Skin of body (tissue), 3 donors: ENCODE measurements at places on chromosomes 5 and 9.
A peak's percentile ranks its signal among the peaks of the same experiment; 100 is the strongest.

- no peak for DNase-seq
Measured at GRCh38 chr5:93582167-93582462, 907 bp upstream of the NR2F1 start.

- DNase-seq, result peak; percentile 28
Measured at GRCh38 chr9:18543406-18544192, 69.6 kb downstream of the ADAMTSL1 start.

- DNase-seq, result no peak
Measured at GRCh38 chr5:10700516-10700915, 60.5 kb downstream of the DAP start.

- DNase-seq, result no peak
Measured at GRCh38 chr5:161411156-161411555, 135.4 kb downstream of the GABRB2 start.

DNA sequence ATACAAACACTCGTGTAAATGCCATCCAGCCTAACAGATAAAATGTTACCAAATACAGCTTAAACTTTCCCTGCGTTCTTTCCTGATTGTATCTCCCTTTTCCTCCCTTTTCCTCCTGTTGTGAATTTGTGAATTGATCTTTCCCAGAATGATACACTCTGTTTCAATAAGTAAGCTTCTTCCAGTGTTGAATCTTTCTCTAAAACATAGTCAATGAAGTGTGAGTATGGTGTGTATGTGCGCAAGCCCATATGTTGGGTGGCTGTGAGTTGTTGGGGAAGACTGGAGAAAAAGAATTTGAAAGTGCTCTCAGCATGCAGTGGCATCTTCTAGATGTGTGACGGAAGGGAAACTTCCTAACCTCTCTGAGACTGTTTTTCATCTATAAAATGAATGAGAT, 143.1 kb upstream of the KLF4 start:
- DNase-seq, result peak; percentile 27

GRCh38 chr9:33510262-33511183, 13.5 kb upstream of the ANKRD18B start:
- peak; percentile 82 for DNase-seq

- DNase-seq, result peak; percentile 58
Measured at GRCh38 chr5:115686051-115686737, 60.4 kb upstream of the TMED7 start.

- DNase-seq, result no peak
Measured at GRCh38 chr5:44565360-44565759, 176.1 kb upstream of the FGF10 start.

- DNase-seq, result no peak
Measured at GRCh38 chr5:74205767-74206578, 434.6 kb downstream of the ENC1 start.

DNA sequence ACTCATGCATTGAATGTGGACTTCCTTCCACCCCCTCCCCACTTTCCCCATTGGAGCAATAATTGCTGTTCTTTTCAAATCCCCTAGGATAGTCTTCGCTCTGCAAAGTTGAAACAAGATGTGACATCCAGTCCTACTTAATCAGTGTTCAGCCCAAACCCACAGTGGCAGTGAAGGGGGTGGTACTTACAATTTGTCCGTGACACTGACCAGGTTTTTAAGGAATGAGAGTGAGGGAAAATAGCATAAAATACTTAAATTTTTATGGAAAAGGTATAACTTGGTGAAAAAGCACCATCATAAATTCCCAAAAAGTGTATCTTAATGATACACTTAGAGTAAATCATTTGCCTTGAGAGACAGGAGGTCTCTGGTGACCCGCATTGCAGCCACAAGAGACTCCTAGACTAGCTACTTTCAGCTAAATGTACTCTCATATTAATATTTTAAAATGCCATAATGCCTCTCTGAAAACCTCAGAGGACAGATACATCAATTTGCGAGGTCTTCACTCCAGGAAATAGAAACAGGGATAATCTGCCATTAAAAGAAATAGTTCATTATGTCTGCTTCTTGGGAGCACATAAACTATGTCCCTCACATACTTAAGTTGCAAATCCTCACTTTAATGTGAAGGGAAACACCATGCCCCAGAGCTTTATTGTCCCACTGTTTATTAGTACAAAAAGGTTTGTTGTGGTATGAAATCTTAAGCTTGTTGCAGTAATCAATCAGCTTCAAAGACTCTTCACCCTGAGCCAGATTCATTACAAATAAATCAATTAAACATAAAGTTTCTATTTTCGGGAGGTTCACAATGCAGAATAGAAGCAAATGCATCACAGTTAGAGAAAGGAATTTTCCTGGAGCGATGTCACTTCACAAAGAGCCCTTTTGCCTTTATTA, 343.6 kb upstream of the ISL1 start:
- DNase-seq, result peak; percentile 13

- DNase-seq, result peak; percentile 73
Measured at GRCh38 chr9:136267261-136268111, 21.9 kb upstream of the QSOX2 start.

DNA sequence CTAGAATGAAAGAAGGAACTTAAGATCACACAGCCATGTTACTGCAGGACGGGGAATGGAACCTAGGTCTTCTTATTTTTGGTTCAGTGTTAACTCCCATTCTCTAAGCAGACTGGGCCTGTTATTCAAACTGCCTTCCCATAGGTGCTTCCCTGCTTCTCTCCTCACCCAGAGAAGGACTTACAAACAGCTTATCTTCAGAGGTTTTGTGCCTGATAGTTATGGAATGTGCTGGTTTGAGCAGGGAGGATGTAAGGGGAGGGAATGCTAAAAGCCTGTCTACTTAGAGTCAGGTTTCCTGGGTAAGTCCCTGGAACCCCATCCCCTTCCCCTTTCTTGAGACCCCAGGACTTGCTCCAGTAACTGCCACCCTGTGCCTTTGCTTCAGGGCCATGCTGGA, 4.2 kb upstream of the PSMD5 start:
- no peak for DNase-seq

DNA sequence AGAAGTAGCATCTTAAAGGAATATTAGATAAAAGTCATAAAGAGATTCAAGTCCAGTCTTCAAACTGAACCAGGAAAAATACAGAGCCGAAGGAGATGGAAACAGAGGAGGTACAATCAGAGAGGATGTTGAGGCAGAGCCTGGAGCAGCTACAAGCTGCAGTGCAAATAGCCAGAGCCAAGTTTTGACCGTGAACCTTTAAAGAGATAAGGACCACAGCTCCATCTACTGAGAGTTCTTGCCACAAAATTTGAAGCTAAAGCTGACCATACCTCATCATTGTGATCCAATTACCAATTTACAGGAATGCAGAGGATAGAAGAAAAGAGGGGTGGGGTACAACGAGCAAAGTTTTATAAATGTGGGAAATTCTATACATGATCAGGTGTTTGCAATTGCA, 10.4 kb upstream of the DEPDC1B start:
- DNase-seq, result no peak

DNA sequence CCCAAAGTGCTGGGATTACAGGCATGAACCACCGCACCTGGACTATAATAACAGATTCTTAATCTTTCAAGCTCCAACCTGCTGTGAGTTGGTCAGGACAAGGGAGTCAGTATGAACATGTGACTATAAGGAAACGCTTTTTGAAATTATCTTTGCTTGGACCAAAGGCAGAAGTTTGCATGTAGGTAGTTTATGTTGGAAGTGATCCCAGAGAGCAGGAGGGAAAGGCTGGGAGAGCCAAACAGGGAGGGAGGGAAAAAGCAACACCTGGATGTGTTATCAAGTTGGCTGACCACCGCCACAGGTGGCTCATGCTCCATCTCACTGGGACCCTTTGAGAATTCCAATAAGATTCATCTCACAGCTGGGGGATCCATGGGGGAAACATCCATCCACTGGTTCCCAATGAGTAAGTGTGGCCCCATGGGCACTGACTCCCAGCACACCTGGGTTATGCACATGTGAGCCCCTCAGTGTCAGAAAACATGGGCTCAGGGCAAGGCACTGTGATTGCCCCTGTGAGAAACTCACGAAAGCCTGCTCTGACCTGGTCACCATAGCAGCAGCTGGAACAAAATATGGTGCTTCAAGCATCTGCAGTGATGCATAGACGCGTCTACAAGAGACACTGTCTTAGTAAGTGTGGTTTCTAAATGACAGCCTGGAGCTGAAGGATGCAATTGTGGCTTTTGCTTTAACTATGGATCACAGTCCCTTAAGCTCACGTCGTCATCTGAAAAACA, 62.1 kb downstream of the ARSB start:
- DNase-seq, result no peak

- DNase-seq, result no peak
Measured at GRCh38 chr5:5665225-5666075, 243.0 kb downstream of the ICE1 start.

DNA sequence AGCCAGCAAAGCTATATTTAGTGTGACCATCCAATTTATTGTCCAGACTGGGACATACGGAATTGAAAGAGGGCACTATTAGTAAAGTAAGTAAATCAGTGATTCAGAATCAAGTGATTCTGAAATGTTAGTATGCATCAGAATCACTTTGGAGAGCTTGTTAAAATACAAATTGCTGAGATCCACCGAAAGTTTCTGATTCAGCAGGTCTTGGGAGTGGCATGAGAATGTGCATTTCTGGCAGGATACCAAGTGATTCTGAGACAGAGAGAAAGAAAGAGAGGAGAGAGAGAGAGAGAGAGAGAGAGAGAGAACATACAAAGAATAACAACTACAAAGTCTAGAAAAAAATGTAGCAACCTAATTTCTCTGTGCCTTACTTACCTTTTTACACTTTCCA, 65.4 kb upstream of the ASTN2 start:
- DNase-seq, result no peak

GRCh38 chr9:1456301-1457024, 406.3 kb downstream of the DMRT2 start:
- DNase-seq, result no peak

GRCh38 chr9:96497117-96497399, 47.1 kb downstream of the HABP4 start:
- no peak for DNase-seq

GRCh38 chr9:17509151-17509550, 69.7 kb upstream of the SH3GL2 start:
- DNase-seq, result no peak

DNA sequence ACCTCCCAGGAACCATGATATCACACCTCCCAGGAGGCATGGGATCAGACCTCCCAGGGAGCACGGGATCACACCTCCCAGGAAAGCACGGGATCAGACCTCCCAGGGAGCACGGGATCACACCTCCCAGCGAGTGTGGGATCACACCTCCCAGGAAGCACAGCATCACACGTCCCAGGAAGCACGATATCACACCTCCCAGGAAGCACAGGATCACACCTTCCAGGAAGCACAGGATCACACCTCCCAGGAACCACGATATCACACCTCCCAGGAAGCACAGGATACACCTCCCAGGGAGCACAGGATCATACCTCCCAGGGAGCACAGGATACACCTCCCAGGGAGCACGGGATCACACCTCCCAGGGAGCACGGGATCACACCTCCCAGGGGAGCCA, 30.0 kb upstream of the FCN2 start:
- no peak for DNase-seq

DNA sequence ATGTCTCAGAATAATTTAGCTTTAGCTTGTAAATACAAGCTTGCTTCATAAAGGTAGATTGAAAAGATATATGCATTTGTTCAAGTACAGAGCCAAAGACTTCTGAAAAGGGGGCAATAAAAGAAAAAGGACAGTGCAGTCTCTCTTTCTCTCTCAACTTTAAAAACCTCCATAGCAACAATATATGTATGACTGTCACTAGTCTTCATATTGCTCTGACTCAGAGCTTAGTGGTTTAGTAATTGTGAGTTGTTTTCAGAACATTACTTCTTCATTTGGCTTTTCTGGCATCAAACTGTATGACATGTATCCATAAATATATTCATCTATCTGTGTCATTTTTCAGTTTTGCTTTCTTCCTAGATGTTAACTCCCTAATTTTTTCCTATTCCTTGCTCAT, 194.6 kb upstream of the KIF2A start:
- no peak for DNase-seq

DNA sequence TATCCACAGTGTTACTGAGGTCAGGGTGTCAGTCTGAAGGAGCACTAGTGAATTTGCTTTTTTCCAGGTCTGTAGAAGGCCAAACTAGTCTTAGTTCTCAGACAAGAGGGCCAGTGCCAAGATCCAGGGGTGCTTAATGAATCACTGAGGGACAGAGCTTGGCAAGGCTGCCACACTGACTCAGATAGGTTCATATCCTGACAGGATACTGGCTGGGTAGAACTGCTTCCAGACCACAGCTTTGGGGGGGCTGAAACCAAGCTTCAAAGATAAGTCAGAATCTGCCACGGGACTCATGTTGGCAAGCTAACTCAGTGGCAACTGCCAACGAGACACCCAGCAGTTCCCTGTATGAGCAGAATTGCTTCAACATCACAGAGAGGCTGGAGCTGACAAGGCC, 1125.4 kb downstream of the EFNA5 start:
- no peak for DNase-seq

- DNase-seq, result no peak
Measured at GRCh38 chr5:43096916-43097315, 23.8 kb upstream of the ZNF131 start.

DNA sequence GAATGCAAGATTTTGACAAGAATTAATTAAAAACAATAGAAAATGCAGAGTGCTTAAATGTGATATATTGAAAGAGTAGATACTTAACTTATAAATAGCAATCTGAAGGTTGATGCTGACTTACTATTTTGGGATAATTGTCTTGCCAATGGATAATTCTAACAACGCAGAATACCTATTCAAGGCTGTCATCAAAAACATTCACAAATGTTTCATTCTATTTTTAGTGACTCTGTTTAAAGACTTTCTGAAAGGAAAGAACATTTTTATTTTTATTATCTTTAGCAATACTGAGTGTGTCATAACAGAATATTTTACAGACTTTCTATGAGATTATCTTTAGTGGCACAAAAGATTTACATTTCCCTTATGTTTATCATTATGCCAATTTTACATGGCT, 38.1 kb downstream of the ANKRD55 start:
- DNase-seq, result no peak
